Activated CD4-positive, CD25-positive, alpha-beta regulatory T cell treated with anti-CD3 and anti-CD28 coated beads, Interleukin-2, amount 50 U/mL, for 16 hours (primary cell): ENCODE measurements at places on chromosomes 11 and 22.

- DNase-seq = no peak
These were observed 26.2 kb upstream of the LIPT2 start for GRCh38 chr11:74519710-74520109.

DNA sequence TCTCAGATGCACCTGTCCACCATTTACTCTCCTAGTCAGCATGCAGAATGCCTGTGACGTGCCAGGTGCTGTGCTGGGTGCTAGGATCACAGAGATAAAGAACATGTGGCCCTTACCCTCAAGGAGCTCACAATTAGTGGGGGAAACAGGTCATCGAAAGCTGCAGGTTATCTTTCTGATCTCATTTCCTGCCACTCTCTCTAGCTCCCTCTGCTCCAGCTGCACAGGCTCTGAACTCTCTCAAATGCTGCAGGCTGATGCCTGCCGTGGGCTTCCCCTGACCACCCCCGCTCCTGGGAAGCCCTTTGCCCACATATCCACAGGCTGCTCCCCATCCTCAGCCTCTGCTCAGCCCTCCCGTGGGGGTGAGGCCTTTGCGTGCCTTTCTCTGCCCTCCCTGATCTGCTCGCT is 29.6 kb downstream of the SHANK3 start:
- no peak for DNase-seq

- DNase-seq = no peak
These were observed 207.5 kb downstream of the ETS1 start for GRCh38 chr11:128379587-128380580.

GRCh38 chr22:38738475-38739070 is 17.2 kb downstream of the SUN2 start:
- DNase-seq = no peak

- DNase-seq = no peak
These were observed 46.2 kb downstream of the DEPDC5 start for GRCh38 chr22:31800065-31800464.

- DNase-seq = no peak
These were observed 13.2 kb downstream of the CARS1 start for GRCh38 chr11:3044004-3044403.

GRCh38 chr11:83693306-83693992 is 407.3 kb upstream of the CCDC90B start:
- DNase-seq = no peak

- no peak for DNase-seq
These were observed 21.8 kb downstream of the FAM118A start for GRCh38 chr22:45331486-45331885.

DNA sequence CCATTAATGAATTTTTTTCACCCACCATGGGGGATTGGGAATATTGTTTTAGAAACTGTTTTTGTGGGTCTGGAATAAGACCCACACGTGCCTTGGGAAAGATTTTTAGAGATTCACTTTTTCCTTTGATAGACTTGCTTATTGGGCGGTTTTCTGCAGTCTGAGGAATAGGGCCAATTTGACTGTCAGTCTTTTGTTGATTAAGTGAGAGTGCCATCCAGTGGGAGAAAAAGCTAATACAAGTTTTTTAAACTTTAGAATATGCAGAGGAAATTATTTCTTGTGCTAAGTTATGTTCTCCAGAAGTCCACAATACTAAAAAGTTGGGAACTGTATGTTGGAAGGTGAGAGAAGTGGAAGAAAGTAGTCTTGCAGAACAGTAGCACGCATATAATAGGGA is 56.1 kb downstream of the PRMT3 start:
- DNase-seq = no peak

DNA sequence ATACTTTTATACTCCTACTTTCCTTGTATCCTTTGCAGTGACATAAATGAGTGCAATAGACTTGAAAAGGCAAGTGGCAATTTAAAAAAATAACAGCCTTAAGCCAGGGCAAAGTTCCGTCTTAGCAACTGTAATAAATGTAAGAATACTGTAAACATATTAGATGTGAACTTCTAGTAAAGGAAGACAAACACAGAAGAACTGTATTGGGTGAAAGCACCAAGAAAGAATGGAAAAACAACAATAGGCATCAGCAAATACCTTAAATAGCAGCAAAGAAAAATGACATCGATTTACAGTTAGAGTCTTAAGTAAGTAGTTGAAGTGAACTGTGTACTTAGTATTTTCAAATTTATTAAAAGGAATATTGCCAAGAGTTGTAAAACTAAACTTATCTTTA is 75.5 kb upstream of the TP53AIP1 start:
- DNase-seq = no peak

- no peak for DNase-seq
These were observed 27.3 kb downstream of the CECR2 start for GRCh38 chr22:17396516-17396915.

- no peak for DNase-seq
These were observed 1126.7 kb upstream of the CCDC90B start for GRCh38 chr11:84412862-84413261.

GRCh38 chr22:20324139-20324516 is 4.3 kb upstream of the DGCR6L start:
- no peak for DNase-seq

GRCh38 chr11:18056561-18057181 is 10.6 kb upstream of the TPH1 start:
- DNase-seq = no peak

DNA sequence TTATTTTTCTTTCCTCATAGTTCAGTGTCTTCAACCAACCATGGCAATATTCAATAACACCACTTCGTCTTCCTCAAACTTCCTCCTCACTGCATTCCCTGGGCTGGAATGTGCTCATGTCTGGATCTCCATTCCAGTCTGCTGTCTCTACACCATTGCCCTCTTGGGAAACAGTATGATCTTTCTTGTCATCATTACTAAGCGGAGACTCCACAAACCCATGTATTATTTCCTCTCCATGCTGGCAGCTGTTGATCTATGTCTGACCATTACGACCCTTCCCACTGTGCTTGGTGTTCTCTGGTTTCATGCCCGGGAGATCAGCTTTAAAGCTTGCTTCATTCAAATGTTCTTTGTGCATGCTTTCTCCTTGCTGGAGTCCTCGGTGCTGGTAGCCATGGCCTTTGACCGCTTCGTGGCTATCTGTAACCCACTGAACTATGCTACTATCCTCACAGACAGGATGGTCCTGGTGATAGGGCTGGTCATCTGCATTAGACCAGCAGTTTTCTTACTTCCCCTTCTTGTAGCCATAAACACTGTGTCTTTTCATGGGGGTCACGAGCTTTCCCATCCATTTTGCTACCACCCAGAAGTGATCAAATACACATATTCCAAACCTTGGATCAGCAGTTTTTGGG is at the start of gene OR51T1:
Gene OR51T1, plus strand, starts transcription at position 41 of the 641 bp plus-strand sequence. Its CDS starts 0 bp downstream, at position 41.
- DNase-seq = no peak

GRCh38 chr11:123116486-123116885 is 54.5 kb upstream of the HSPA8 start:
- DNase-seq = no peak

- DNase-seq = no peak
These were observed 153.0 kb downstream of the SPATA19 start for GRCh38 chr11:133692126-133692934.

- no peak for DNase-seq
These were observed 3.3 kb downstream of the C2CD2L start for GRCh38 chr11:119110439-119110838.
